Bronchial epithelial cell (primary cell): ENCODE measurements at places on chromosomes 6 and 20. TPM values are rescaled to one million over a fixed set of nuclear protein-coding genes. Genes with fewer than 3 reads are reported as not detected.

GRCh38 chr20:60038400-60039008 lies 80.3 kb downstream of the CDH26 start:
- DNase-seq, result no peak

DNA sequence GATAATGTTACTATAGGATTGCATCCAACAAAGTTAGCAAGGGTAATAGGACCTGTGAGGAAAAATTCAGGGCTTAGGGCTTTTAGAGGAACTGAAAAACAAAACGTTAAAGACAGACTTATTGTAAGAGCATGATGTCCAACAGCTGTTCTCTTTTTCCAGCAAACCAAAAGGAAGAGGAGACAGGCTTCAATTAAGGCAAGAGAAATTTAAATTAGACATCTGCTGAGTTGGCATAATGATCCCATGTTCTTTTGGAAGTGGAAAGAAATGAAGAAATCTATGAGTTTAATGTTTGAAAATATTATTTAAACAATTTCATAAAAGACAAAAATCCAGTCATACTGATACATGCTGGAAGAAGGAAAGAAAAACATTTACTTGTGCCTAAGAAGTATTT lies 95.7 kb upstream of the HMGCLL1 start:
- DNase-seq, result no peak

DNA sequence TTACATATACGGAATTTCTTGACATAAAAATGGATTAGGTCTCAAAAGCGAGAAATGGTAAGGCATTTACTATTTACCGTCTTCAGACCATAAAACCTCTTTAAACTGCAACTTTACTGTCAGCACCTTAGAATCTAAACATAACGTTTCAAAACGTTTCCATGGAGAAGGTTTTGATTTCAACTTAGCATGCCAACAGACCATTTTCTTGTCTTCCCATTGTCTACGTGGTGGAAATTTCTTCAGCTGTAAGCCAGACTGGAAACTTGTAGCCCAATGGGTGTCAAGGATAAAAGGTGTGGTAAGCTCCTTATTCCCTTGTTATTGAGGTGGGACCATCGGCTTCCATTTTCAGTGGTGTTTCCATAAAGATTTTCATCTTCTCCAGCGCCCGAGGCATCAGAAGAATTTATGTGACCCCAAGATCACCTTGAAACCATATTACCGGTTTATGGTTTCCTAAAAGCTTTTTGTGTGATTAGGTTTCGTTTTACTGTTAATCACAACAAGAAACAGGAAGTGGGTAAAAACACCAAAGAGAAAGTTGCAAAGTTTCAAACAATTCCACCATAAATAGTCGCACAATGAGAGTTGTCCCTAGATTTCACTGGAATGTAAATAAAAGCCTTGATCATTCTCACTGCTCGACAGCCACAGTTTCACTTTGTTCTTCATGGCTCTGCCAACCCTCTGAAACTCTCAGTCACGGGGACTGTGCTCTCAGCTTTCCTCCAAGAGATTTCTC lies 63.0 kb upstream of the CD2AP start:
- DNase-seq, result peak; percentile 32

- DNase-seq, result peak; percentile 71
These were observed 52.6 kb upstream of the CEP162 start for GRCh38 chr6:84280030-84280429.

- no peak for DNase-seq
These were observed 8.6 kb downstream of the AARS2 start for GRCh38 chr6:44304282-44305199.

Gene MAP7
- total RNA-seq, result 30.8 and 50.4 TPM in 2 replicates
